ENCODE measurements at places on chromosomes 13 and 19.

GRCh38 chr19:29798774-29799497, 12.9 kb upstream of the CCNE1 start:
- no peak for DNase-seq

- no peak for DNase-seq
Observed at GRCh38 chr19:591099-591958, 1.6 kb downstream of the HCN2 start.

DNA sequence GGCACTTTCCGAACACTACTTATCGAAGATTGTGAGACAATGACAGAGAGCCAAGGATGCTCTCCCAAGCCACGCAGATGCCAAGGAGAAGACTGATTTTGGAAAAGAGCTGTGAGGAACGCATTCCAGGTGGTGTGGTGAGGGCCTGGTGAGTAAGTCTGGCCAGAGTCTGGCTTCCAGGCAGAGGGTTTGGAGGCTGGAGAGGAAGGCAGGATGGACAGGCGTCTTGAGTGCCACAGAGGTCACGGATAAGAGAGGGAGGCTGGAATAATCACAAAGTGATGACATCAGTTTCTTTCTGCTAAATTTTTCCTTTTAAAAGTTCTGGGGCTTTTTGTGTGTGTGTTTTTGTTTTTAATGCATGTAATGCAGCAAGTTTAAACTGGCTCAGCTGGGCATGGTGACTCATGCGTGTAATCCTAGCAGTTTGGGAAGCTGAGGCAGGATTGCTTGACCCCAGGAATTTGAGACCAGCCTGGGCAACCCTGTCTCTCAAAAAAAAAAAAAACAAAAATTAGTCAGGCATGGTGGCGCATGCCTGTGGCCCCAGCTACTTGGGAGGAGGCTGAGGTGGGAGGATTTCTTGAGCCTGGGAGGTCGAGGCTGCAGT, 235.1 kb downstream of the NALCN start:
- no peak for DNase-seq

DNA sequence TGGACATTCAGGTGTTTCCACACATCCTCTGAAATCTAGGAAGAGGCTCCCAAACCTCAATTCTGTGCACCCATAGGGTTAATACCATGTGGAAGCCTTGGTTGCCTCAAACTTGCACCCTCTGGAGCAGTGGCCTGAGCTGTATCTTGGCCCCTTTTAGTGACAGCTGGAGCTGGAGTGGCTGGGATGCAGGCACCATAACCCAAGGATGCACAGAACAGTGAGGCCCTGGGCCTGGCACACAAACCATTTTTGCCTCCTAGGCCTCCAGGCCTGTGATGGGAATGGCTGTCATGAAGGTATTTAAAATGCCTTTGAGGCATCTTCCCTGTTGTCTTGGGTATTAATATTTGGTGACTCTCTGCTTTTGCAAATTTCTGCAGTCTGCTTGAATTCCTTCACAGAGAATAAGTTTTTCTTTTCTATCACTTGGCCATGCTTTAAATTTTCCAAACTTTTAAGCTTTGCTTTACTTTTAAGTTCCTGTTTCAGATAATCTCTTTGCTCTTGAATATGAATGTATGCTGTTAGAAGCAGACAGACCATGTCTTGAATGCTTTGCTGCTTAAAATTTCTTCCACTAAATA, 1594.5 kb upstream of the PCDH20 start:
- DNase-seq = no peak

DNA sequence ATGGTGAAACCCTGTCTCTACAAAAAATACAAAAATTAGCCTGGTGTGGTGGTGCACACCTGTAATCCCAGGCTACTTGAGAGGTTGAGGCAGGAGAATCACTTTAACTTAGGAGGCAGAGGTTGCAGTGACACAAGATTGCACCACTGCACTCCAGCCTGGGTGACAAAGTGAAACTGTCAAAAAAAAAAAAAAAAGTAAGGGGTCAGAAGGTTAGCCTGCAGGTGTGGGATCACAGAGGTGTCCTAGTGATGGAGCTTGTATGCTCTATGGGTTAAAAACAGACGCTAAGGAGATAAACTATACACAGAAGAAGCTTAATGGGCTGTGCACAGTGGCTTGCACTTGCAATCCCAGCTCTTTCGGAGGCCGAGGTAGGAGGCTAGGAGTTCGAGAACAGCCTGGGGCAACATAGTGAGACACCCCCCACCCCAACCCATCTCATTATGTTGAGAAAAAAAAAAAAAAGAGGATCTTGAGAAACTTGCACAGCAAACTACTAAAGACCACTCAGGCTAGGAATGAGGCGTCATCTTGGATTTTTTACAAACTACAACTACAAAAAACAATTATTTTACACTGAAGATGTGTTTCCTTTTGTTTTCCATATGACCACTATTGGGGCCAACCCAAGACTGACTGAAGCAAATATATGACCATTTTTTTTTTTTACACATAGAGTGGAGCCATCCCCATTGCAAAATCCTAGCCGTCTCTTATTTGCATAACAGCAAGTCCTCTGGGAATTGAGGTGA, 7.9 kb downstream of the FOSB start:
- no peak for DNase-seq

DNA sequence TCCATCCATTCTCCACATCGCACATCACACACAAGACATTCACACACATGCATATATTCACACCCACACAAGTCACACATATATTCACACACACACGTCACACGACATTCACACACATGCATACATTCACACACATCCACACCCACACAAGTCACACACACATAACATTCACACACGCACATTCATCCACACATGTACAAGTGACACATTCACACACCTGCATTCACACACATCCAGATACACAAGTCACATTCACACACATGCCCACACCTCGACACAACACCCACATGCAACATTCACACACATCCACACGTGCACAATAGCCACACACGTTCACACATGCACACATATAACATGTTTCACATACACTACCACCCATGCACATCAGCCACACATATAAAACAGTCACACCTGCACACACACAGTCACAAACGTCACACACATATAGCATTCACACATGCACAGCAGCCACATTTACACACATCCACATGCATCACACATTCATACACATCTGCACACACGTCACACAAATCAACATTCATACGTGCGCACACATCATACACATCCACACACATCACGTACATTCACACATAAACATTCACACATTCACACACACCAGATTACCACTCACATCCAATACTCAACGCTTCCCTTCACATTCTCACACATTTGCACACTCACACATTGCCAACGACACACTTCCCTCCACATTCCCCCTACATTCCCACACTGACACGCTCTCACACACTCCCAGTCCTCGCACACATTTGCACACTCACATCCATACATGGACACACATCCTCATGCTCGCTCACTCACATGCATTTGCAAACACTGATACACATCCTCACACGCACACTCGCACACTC, 41.0 kb downstream of the ANKRD10 start:
- no peak for DNase-seq

- no peak for DNase-seq
Observed at GRCh38 chr13:60146471-60146870, 17.3 kb downstream of the DIAPH3 start.

- DNase-seq = no peak
Observed at GRCh38 chr19:18636969-18637629, at the start of gene KLHL26. TSS of gene KLHL26 (plus strand) at chr19:18637028. CDS start at chr19:18637055, 27 bp downstream.

Measured in NCI-H1417 treated with DMSO at 0.1 percent for 48 hours (cell line).